Vein endothelial cell (primary cell): ENCODE measurements at places on chromosomes 5 and 9. TPM values are rescaled to one million over a fixed set of nuclear protein-coding genes. Genes with fewer than 3 reads are reported as not detected.

STC2 gene
- 18.1 and 37.9 TPM in 2 replicates for total RNA-seq

SV2C gene
- total RNA-seq = not detected in 2 replicates

C5orf52 gene
- not detected in 2 replicates for total RNA-seq

PCDHGB2 gene
- total RNA-seq = 3.2 and 4.6 TPM in 2 replicates

NXNL2 gene
- total RNA-seq = not detected in 2 replicates

AK3 gene
- 55.9 and 64.5 TPM in 2 replicates for total RNA-seq

CDKN2A gene
- 10.0 and 18.0 TPM in 2 replicates for total RNA-seq

PKN3 gene
- total RNA-seq = 17.2 and 25.5 TPM in 2 replicates

FAM163B gene
- total RNA-seq = not detected in 2 replicates

ADGRV1 gene
- total RNA-seq = under 0.01 and 0.67 TPM in 2 replicates

AIF1L gene
- 16.0 and 25.6 TPM in 2 replicates for total RNA-seq

COL5A1 gene
- total RNA-seq = 44.7 and 91.1 TPM in 2 replicates

ANKRD31 gene
- total RNA-seq = under 0.01 and 0.10 TPM in 2 replicates
